ENCODE measurements at places on chromosomes 2 and 18.

DNA sequence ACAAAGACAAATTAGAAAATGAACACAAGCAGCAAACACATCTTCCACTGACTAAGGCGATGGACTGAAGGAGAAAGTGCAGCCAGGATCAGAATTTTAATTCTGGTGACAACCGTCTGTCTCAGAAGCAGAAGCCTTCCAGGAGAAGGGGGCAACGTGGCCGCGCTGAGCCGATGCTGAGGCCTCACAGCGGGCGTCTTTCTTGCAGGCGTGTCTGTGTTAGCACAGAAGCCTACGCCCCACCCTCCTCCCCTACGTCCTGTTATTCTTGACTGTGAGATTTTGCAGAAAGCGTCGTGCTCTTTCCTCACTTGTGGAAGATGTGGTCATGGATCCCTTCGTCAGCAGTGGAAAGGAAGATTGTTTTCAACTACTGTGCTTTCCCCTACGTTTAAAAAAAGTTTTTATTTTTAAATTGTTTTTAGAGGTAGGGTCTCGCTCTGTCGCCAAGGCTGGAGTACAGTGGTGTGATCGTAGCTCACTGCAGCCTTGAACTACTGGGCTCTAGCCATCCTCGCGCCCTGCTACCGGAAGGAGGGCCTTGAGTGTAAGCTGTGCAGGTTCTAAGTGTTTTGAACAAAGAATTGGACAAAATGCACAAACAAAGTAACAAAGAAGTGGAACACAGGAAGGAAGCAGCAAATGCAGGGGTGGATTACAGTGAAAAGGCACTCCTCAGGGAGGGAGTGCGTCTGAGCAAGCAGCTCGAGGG lies 422.0 kb downstream of the GALR1 start:
- DNase-seq: no peak

GRCh38 chr2:86552889-86553288 lies 10.4 kb downstream of the CHMP3 start:
- DNase-seq: no peak

- DNase-seq: peak; percentile 49
Observed at GRCh38 chr18:80154293-80154692, 45.2 kb downstream of the ADNP2 start.

GRCh38 chr2:201220102-201220570 lies 37.2 kb downstream of the CASP10 start:
- DNase-seq: no peak

- DNase-seq: no peak
Observed at GRCh38 chr18:56902653-56903052, 244.2 kb upstream of the BOD1L2 start.

- DNase-seq: peak; percentile 60
Observed at GRCh38 chr2:160492401-160493226, 993 bp downstream of the RBMS1 start.

- no peak for DNase-seq
Observed at GRCh38 chr2:31387850-31388249, 26.7 kb downstream of the XDH start.

DNA sequence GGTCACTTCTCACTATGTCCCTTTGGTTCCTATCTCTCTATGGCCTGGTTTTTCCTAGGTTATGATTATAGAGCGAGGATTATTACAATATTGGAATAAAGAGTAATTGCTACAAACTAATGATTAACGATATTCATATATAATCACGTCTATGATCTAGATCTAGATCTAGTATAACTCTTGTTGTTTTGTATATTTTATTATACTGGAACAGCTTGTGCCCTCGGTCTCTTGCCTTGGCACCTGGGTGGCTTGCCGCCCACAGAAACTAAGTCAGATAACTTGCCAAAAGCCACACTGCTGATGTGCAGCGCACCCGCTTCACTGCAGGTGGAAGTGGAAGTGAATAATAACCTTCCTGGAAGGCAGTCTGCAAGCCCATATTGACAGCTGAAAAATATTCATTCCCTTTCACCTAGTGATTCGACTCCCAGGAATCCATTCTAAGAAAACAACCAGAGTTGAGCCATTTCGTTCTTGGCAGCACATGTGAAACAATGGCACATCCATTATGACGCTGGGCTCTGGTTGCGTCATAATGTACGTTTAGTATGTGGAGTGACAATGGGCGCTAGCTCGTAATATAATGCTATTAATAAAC lies 725 bp upstream of the ANKRD53 start:
- DNase-seq: no peak

DNA sequence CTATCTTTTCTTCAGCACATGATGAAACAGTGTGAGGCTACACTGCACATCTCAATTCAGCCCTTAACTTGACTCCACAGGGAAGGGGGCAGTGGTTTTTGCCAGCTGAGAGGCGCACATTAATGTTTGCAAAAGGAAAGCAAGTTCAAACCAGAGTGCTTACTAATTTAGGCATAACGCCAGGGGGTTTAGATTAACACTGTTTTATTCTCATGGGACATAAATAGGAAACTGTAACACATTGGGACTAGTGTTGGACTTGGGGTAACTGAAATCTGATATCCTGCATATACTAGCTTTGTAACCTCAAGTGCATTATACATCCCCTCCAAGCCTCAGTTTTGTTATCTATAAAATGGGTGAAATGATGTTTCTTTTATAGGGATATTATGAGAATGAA lies 821.2 kb upstream of the ID2 start:
- DNase-seq: no peak

- no peak for DNase-seq
Observed at GRCh38 chr2:173126819-173127218, 51.2 kb downstream of the MAP3K20 start.
